ENCODE measurements at places on chromosomes 2 and 18.

DNA sequence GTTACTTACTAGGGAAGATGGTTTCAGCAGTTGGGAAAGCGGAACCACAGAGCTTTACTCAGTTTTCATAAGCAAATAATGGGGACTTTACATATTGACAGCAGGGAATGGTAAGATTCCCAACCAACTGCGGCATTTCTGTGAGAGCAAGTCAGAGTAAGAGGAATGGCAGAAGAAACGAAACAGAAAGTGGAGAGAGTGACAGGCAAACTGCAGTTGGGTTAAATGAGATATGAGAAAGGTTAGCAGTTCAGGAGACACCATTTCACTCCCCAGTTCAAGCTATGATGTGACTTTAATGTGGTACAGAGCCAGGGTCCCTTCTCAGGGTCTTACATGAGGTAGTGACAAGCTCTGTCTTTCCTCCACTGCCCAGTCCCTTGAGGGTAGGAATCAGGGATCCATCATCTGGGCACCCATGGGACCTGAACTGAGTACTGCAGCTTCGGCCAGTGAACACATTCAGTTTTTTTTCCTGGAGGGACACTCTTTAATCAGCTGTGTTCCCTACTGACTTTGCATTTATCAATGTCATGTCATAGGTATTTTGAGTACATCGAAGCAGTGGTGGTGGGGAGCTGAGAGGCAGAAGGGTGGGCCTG lies 33.0 kb upstream of the GREB1 start:
- no peak for DNase-seq

GRCh38 chr2:178807227-178808008 lies at the start of gene TTN:
Gene TTN, minus strand, starts transcription at chr2:178807423. Its CDS starts 2,781 bp downstream, at chr2:178804642.
- DNase-seq: no peak

- no peak for DNase-seq
Measured at GRCh38 chr2:121055501-121055900, 229.5 kb downstream of the TFCP2L1 start.

GRCh38 chr2:220949466-220949865 lies 622.6 kb downstream of the EPHA4 start:
- DNase-seq: no peak

GRCh38 chr2:9675415-9676351 lies 44.9 kb upstream of the YWHAQ start:
- no peak for DNase-seq

- no peak for DNase-seq
Measured at GRCh38 chr2:119179991-119180390, 21.4 kb upstream of the C1QL2 start.

- DNase-seq: peak; percentile 35
Measured at GRCh38 chr18:47100212-47100831, 50.0 kb downstream of the HDHD2 start.

DNA sequence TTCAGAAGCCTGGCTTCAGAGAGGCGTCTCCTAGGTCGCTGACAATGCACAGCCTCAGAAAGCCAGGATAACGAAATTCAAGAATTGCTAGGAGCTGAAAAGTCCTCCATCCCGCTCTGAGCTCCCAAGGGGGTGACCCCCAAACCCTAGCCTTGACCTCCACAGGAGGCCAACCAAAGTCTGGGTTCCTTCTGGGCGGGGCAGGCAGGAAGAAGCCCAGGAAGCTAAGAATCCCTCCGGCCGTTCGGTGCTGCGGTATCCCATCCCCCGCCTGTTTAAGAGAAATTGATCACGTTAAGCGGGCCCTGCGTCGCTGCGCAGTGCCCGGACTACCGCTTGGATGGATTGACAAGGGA lies 2.5 kb upstream of the OSR1 start:
- DNase-seq: no peak

DNA sequence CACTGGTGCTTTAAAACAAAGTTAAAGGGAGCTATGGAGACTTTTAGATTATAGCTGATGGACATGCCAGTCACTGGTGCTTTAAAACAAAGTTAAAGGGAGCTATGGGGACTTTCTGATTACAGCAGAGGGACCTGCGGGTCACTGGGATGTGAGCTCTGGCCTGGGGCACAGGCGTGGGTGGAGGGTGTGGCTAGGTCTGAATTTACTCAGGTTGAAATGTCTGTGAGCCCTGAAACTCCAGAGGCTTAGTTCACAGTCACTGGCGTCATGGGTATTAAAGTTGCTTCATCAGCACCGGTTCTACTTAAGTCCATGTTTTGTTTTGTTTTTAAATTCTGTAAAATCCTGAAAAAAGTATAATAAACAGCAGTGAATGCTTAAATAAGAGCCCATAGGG lies 49.0 kb upstream of the TMEM18 start:
- no peak for DNase-seq

GRCh38 chr2:127012215-127012614 lies 94.7 kb downstream of the BIN1 start:
- DNase-seq: no peak

DNA sequence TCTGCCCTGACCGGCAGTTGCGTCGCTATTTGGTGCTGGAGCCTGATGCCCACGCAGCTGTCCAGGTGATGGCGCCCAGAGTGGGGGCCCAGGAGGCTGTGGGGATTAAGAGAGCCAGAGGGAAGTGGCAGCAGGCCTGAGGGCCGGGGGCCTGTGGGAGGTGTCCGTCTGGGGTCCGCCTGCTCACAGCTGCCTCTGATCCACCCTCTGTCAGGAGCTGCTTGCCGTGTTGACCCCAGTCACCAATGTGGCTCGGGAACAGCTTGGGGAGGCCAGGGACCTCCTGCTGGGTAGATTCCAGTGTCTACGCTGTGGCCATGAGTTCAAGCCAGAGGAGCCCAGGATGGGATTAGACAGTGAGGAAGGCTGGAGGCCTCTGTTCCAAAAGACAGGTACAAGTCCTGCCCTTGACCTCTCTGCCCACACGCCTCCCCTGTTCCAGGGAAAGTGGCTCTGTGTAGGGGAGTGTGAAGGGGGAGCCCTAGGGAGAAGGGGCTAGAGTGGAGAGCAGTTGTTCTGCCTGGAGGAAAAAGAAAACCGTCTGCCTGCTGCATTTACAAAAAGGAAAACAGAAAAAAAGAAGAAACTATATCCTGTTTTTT lies 11.6 kb downstream of the STK11IP start:
- DNase-seq: no peak

DNA sequence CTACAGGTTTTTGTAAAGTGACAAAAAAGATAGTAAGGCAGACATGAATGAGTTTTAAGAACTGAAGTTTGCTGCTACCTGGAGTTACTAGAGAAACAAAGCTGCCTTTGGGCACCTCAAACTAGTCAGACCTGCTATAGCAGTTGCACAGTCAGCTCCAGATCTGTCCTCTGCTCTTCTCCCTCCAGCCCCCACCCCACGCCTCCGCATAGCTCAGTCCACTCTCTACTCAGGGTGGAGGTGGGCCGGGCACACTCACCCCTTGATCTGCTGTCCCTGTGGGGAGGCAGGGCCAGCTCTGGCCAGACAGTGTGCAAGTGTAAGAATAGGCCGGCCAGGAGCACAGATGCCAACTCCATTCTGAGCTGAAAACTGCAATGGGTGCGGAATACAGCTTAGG lies 4.1 kb downstream of the SERTAD2 start:
- no peak for DNase-seq

DNA sequence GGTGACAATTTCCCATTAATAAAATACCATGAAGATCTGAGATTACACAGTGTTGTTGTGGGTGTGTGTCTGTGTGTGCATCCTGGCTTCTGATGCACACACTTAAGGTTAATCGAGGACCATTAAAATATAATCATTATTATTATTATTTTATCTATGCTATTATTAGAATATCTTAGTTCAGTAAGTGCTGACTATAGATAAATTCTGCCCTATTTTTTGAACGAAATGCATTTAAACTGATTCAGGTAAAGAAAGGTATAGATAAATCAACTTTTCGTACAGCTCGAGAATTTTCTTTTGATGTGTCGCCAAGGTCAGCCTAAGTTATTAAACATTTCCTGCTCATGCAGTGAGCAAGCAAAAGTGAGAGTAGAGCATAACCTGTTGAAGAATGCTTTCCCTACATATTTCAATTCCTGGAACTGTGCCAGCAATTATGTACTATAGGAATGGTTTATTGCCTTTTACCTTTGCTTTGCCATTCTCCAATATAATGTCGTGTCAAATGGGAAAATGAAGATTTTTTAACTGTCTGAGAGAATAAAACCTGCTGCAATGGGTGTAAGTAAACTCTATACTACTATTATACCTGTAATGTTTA lies 25.8 kb downstream of the KCNJ3 start:
- DNase-seq: no peak

DNA sequence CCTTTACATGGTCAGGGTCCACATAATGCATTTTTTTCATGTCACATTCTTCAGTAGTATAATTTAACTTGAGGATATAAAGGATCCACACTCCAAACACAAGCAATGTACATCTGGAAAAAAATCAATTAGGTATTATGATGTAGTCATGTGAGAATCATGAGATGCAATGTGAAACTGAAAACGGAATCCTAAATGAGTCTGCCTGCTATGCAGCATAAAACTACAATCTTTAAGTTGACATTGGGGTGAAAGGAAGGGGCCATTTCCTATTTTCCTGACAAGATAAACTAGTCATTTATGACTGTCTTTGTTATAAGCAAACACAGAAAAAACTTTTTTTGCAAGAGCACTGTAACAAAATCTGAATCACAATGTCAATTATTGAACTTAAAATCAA lies 27.6 kb downstream of the ST3GAL5 start:
- no peak for DNase-seq

GRCh38 chr2:205613970-205614559 lies 68.2 kb upstream of the NRP2 start:
- DNase-seq: no peak

DNA sequence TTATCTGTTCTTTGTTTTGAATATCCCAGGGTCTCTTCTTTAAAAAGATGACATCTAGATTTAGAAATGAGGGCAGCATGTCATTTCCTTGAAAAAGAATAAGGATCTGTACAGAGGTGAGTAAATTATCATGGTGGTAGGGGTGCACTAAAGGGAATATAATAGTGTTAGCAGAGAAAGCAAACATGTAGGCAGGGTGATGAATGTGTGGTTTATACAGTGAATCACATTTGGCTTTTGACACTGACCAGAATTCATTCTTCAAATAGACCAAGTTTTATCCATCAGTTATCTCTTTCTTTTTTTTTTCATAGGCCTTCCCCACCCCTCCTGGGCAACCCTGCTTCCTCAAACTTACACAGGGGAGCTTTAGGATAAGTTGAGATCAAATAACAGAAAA lies 184.5 kb upstream of the LRP1B start:
- DNase-seq: no peak

GRCh38 chr18:56200381-56200911 lies 437.9 kb downstream of the TXNL1 start:
- no peak for DNase-seq

DNA sequence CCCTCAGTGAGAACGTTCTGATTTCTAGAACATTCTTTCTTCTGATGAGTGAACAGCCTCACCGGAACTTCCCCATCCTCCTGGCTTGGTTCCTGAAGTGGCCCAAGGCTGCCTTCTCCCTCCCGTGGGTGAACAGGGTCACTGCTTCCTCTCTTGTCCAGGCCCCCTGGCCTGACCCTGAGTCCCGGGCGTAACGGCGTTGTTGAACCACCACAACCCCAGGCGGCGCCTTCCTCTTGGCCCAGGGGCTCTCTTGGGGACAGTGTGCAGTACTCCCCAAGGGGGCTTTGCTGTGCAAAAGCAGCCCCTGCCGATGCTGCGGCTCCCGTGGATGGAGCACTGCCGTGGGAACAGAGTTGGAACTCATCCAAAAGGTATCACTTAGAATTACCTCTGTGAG lies 147.2 kb downstream of the TSN start:
- DNase-seq: no peak

- no peak for DNase-seq
Measured at GRCh38 chr2:152971685-152972084, 253.3 kb downstream of the ARL6IP6 start.

- DNase-seq: no peak
Measured at GRCh38 chr2:48126162-48126561, 219.9 kb upstream of the FBXO11 start.

DNA sequence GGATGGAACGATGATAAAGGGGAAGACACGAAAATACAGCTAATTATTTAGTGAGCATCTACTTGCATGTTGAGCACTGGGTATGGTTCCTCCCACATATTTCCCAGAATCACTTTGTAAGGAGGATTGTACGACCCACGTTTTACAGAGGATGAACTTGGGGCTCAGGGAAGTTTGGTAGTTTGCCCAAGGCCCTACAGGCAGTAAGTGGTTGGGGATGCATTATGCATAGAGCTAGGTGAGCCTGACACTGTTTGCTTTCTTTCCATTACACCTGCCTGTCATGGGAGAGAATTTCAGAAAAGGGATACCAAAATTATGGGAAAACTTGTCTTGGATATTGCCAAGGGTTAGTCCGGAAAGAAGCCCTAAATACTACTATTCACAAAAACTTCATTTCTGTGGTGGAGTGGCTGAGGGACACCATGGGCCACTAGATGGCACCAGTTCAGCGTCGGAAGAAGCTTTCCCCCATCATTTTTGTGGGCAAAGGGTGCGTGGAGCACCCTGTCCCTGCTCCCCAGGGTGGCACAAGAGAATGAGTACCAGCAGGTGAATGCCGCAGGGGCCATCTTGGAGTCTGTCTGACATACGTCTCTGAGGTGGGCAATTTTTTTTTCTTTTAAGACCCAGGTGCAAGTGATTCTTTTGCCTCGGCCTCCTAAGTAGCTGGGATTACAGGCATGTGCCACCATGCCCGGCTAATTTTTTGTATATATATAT lies 23.5 kb upstream of the C18orf32 start:
- DNase-seq: peak; percentile 37

DNA sequence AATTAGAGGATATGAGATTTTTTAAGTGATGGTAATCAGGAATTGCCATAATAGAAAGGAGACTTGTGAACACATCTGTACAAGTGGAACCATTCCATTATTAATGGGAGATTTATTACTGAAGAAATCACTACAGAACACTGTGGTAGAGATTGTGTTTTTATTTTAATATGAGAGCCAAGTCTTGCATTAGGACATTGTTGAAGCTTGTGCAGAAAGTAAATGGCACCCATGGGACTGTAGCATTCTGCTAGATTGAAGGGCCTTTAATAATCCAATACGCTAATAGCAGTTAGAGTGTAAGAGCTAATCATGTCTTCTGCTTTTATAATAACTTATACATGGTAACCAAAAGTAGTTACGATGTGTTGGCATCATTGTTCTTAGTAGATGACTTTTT lies 83.6 kb downstream of the VRK2 start:
- DNase-seq: no peak

DNA sequence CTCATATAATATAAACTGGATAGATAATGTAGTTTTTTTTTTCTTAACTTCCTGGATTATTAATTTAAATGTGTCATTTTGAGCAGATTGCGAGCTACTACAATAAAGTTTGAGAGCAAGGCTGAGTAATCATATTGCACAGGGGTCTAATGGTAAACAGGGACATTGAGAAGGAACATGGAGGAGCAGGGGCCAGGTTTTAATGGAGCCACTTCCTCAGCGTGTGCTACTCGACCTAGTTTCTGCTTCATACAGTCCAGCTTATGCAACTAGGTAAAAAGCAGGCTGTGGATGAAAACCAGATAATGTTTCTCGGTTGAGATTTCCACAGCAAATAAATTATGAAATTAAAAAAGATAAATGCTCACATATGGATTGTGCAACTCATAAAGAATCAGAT lies 1915.7 kb upstream of the CELF4 start:
- DNase-seq: no peak

- no peak for DNase-seq
Measured at GRCh38 chr2:37324536-37324785, 172 bp downstream of the PRKD3 start.

- no peak for DNase-seq
Measured at GRCh38 chr2:60499651-60500265, 53.7 kb downstream of the BCL11A start.
